ENCODE measurements at places on chromosomes 3 and 15.
A peak's percentile ranks its signal among the peaks of the same experiment; 100 is the strongest.

- H3K4me1 ChIP-seq: peaks cover 3% of the 10 kb centered on the region
- H3K27ac ChIP-seq: no peak overlapping the region
- H3K27me3 ChIP-seq: no peaks in the 10 kb centered on the region
- DNase-seq: no peak
- H3K36me3 ChIP-seq: no peaks in the 10 kb centered on the region
Measured at GRCh38 chr15:60932051-60932915, 296.8 kb downstream of the RORA start.

- H3K27me3 ChIP-seq: no peaks in the 10 kb centered on the region
- peaks cover 2% of the 10 kb centered on the region for H3K4me1 ChIP-seq
- DNase-seq: peak; percentile 65
- H3K36me3 ChIP-seq: no peaks in the 10 kb centered on the region
Measured at GRCh38 chr3:138118612-138119422, 3.4 kb upstream of the DZIP1L start.

DNA sequence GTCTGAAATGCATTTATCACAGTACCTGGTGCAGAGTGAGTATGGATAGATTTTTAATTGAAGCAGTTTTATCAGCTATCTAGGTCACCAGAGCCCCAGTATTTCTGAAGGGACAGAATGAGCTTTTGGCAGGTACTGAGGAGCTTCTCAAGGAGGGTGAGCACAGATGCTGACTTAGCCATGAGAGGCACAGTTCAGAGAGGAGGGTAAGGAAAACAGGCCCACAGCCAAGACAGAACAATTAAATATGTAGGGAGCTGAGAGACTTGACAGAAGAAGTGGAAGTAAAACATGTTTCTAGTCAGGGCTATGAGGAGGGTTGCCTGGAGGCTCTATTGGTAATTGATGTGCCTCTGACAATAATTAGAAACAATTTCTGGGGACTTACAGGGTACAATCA lies 20.1 kb downstream of the ZNF80 start:
- H3K4me3 ChIP-seq: no peak overlapping the region
- H3K27me3 ChIP-seq: no peaks in the 10 kb centered on the region
- H3K4me1 ChIP-seq: no peaks in the 10 kb centered on the region
- no peak overlapping the region for H3K27ac ChIP-seq
- no peaks in the 10 kb centered on the region for H3K36me3 ChIP-seq

DNA sequence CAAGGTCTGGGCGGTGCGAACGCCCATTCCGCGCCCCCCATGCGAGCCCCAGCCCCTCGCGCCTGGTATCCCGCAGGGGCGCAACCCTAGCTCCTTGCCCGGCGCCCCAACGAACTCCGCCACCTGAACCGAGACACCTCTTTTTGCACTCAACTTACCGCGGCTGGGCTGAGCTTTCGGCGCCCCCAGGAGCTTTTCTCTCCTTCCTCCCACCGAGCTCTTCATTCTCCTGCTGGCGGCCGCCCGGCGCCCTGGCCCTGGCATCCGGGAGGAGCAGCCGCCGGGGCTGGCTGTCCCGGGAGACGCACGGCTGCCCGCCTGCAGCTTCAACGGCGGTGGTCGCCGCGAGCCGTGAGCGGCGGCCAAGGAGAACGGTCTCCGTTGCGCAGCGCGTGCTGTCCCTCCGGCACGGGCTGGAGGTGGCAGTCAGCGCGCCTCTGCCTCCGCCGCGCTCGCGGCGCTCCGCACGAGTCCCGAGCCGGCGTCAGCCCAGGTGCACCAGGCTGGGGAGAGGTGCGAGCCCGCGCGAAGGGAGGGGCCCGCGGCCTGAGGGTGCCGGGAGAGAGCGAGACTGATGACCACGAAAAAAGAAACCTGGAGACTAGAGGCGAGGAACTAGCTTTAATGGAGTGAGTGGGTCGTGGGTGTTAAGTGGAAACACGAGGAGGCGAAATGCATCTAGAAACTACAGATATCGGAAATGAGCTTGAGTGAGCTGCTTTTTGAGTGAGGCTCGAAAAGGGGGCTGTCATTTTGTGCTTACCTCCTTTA lies 621.5 kb upstream of the ZNF385D start:
- no peaks in the 10 kb centered on the region for H3K36me3 ChIP-seq
- peak overlapping the region; percentile 4 for H3K4me3 ChIP-seq
- peak; percentile 13 for DNase-seq
- no peak overlapping the region for H3K27ac ChIP-seq
- H3K27me3 ChIP-seq: no peaks in the 10 kb centered on the region
- peaks cover 4% of the 10 kb centered on the region for H3K4me1 ChIP-seq

DNA sequence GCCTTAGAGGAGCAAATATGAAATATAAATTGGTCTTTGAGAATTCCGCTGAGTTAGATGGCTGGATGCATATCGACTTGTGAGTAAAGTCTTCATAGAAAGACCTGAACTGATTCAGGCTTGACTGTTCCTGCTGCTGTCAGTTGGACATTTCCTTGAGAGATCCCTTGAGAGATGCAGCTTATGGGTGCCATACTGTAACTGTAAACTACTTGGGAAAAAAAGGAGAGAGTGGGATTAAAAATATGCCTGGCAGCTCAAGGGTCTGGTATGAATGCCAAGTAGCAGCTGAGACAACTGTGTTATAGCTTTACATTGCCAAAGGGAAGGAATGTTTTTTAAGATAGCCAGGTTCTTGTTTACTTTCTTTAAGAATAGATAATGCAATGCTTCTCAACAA lies 926.6 kb downstream of the EPHA3 start:
- no peaks in the 10 kb centered on the region for H3K36me3 ChIP-seq
- H3K27me3 ChIP-seq: no peaks in the 10 kb centered on the region
- DNase-seq: no peak
- H3K27ac ChIP-seq: no peak overlapping the region
- H3K4me3 ChIP-seq: no peak overlapping the region

- no peak overlapping the region for H3K27ac ChIP-seq
- no peaks in the 10 kb centered on the region for H3K27me3 ChIP-seq
- H3K4me3 ChIP-seq: no peak overlapping the region
- no peaks in the 10 kb centered on the region for H3K36me3 ChIP-seq
- peaks cover 22% of the 10 kb centered on the region for H3K4me1 ChIP-seq
Measured at GRCh38 chr3:149615731-149616221, 42.0 kb downstream of the WWTR1 start.

GRCh38 chr3:28050885-28051284 lies 190.5 kb upstream of the CMC1 start:
- no peaks in the 10 kb centered on the region for H3K27me3 ChIP-seq
- H3K36me3 ChIP-seq: no peaks in the 10 kb centered on the region
- no peaks in the 10 kb centered on the region for H3K4me1 ChIP-seq
- no peak for DNase-seq
- no peak overlapping the region for H3K27ac ChIP-seq

DNA sequence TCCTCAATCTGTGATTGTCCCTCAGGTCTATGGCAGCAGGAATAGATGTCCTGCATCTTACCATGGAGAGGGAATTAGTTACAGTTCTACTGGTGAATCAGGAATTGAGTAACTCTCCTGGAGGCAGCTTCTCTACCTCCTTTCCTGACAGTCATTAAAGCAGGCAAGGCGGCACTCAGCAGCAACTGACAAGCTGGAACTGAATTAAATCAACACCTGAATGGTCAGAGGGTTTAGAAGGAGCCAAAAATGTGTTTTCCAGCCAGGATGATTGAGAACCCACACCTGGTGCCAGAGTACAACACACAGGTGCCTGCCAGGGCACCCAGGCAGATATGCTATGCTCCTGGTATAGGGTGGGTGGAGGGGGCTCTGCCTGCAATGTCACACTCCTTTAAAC lies 43.1 kb upstream of the TIPARP start:
- no peak for DNase-seq
- H3K27ac ChIP-seq: no peak overlapping the region
- H3K36me3 ChIP-seq: no peaks in the 10 kb centered on the region
- no peak overlapping the region for H3K4me3 ChIP-seq
- H3K4me1 ChIP-seq: peaks cover 7% of the 10 kb centered on the region

DNA sequence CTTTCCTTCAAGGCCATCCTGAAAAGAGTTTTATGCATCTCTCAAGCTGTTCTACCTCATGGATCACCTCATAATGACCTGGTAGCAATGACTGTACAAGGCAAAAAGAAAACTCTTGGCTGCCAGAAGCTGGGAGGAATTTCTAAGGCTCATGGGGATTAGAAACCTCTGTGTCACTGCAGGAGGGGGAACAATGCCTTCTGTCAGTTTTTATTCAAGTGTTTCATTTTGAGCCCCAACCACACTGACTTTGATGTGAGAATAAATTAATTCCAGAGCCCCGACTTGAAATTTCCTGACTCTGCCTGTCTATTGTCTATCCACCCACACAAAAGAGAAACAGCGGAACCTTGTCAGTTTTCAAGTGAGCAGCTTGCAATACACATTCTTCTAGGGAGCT lies 58.7 kb upstream of the MRPL3 start:
- H3K27ac ChIP-seq: no peak overlapping the region
- no peaks in the 10 kb centered on the region for H3K36me3 ChIP-seq
- no peak overlapping the region for H3K4me3 ChIP-seq
- DNase-seq: no peak

GRCh38 chr3:150035301-150035779 lies 64.6 kb upstream of the PFN2 start:
- no peaks in the 10 kb centered on the region for H3K27me3 ChIP-seq
- no peak overlapping the region for H3K27ac ChIP-seq
- no peaks in the 10 kb centered on the region for H3K4me1 ChIP-seq
- no peak for DNase-seq

- H3K4me1 ChIP-seq: peaks cover 5% of the 10 kb centered on the region
- no peaks in the 10 kb centered on the region for H3K27me3 ChIP-seq
- H3K27ac ChIP-seq: no peak overlapping the region
- no peak overlapping the region for H3K4me3 ChIP-seq
- H3K36me3 ChIP-seq: no peaks in the 10 kb centered on the region
- DNase-seq: no peak
Measured at GRCh38 chr15:66927201-66928077, 138.0 kb upstream of the SMAD3 start.

DNA sequence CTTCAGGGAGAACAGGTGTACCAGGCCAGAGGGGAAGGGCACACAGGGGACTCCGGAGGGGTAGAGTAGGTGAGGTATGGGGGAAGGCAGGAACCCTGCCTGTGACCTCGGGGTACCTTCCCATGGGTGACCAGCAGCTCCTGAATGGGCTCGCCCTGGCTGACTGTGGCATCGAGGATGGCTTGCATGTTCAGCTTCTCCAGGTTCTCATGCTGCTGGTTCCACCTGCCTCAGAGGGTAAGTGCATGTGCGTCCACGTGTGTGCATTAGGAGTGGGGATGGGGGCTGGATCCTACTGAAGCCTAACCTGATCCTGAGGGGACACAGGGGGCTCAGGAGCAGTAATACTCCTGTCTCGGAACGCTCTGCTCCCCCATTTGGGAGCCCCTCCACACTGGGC lies 524 bp downstream of the ZMYND10 start:
- H3K27ac ChIP-seq: no peak overlapping the region
- H3K4me3 ChIP-seq: peak overlapping the region; percentile 15
- no peaks in the 10 kb centered on the region for H3K27me3 ChIP-seq

- peaks cover 4% of the 10 kb centered on the region for H3K4me1 ChIP-seq
- no peak for DNase-seq
- H3K27ac ChIP-seq: no peak overlapping the region
- no peaks in the 10 kb centered on the region for H3K36me3 ChIP-seq
Measured at GRCh38 chr15:28935316-28935715, 49.5 kb downstream of the APBA2 start.

- H3K27ac ChIP-seq: no peak overlapping the region
- H3K36me3 ChIP-seq: no peaks in the 10 kb centered on the region
- no peak overlapping the region for H3K4me3 ChIP-seq
Measured at GRCh38 chr3:133487920-133488540, 85.5 kb upstream of the CDV3 start.

- H3K36me3 ChIP-seq: no peaks in the 10 kb centered on the region
- no peak overlapping the region for H3K4me3 ChIP-seq
- no peak overlapping the region for H3K27ac ChIP-seq
- DNase-seq: no peak
- H3K27me3 ChIP-seq: no peaks in the 10 kb centered on the region
Measured at GRCh38 chr15:45810201-45810600, 175.4 kb downstream of the SQOR start.

- no peaks in the 10 kb centered on the region for H3K27me3 ChIP-seq
- no peak overlapping the region for H3K27ac ChIP-seq
- H3K4me1 ChIP-seq: no peaks in the 10 kb centered on the region
Measured at GRCh38 chr3:141123677-141124410, 72.7 kb downstream of the SPSB4 start.

- DNase-seq: no peak
- no peak overlapping the region for H3K4me3 ChIP-seq
- H3K36me3 ChIP-seq: no peaks in the 10 kb centered on the region
- no peaks in the 10 kb centered on the region for H3K27me3 ChIP-seq
- H3K4me1 ChIP-seq: no peaks in the 10 kb centered on the region
- H3K27ac ChIP-seq: no peak overlapping the region
Measured at GRCh38 chr3:2372306-2372705, 273.6 kb downstream of the CNTN4 start.

GRCh38 chr3:125479091-125479490 lies 40.9 kb downstream of the SNX4 start:
- peaks cover 2% of the 10 kb centered on the region for H3K4me1 ChIP-seq
- H3K36me3 ChIP-seq: no peaks in the 10 kb centered on the region
- no peak for DNase-seq
- H3K27me3 ChIP-seq: no peaks in the 10 kb centered on the region

DNA sequence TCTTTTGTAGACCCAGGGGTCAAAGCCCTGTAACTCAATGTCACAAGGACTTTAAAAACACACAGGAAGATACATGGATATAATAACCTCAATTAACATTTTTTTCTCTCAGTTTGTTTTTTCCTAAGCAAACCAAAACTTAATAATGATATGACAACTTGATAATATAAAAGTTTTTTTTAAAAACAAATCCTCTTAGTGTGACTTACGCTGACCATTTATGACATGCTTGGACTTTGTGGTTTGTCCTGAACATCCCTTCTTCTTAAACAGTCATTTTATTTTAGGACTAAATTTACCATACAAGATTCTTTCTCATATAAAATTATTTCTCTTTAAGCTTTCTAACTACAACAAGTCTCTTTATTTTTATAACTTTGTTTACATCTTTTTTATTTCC lies 25.4 kb upstream of the FAM3D start:
- no peaks in the 10 kb centered on the region for H3K27me3 ChIP-seq
- H3K4me1 ChIP-seq: no peaks in the 10 kb centered on the region
- DNase-seq: no peak
- H3K36me3 ChIP-seq: no peaks in the 10 kb centered on the region
- no peak overlapping the region for H3K27ac ChIP-seq

- DNase-seq: no peak
- peaks cover 2% of the 10 kb centered on the region for H3K4me1 ChIP-seq
- H3K36me3 ChIP-seq: no peaks in the 10 kb centered on the region
- no peaks in the 10 kb centered on the region for H3K27me3 ChIP-seq
- H3K27ac ChIP-seq: no peak overlapping the region
Measured at GRCh38 chr3:188198760-188199327, 44.9 kb downstream of the LPP start.

DNA sequence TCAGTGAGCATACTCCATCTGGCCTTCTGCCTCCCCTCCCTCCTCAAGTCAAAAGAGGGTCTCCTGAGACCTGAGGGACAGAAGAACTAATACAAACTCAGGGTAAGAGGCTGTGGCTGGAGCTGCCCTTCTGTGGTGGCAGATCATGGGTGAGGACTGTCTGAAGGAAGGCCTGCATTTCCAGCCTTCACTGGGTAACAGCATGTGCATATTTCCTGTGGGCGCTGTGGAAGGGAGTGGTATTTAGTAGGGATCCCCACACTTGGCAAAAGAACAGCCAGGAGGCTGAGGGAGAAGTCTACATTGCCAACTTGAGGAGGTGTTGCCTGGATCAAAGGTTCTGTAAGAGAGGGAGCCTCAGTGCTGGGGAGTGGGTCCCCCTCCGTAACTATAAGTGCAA lies 10.1 kb upstream of the ESYT3 start:
- no peaks in the 10 kb centered on the region for H3K36me3 ChIP-seq
- no peak overlapping the region for H3K4me3 ChIP-seq
- H3K4me1 ChIP-seq: no peaks in the 10 kb centered on the region
- H3K27me3 ChIP-seq: no peaks in the 10 kb centered on the region
- no peak overlapping the region for H3K27ac ChIP-seq
- no peak for DNase-seq

Measured in ovary (tissue), 10 donors.